Activated CD8-positive, alpha-beta memory T cell treated with anti-CD3 and anti-CD28 coated beads for 1 hour (primary cell): ENCODE measurements at places on chromosomes 7 and 10.

DNA sequence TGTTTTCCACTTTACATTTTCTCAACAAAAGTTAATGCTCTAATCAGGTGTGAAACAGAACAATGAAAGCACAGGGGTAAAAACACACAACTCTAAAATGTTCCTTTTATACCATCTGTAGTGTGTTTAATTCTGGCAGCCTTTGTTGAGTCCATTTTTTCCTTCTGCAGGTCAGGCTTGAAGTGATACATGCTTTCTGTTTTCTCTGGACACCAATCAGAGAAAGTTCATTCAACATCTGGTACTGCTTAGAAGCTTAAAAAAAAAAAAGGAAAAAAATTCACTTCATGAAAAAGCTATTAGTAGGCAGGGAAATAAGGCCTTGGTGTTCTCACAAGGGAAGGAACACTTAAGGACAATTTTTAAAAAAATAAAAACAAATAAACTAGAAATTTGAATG is 231.3 kb upstream of the RHOBTB1 start:
- no peak for DNase-seq

GRCh38 chr7:151794508-151795167 is 82.3 kb downstream of the PRKAG2 start:
- no peak for DNase-seq

GRCh38 chr10:44195112-44196007 is 189.5 kb downstream of the CXCL12 start:
- DNase-seq: no peak

DNA sequence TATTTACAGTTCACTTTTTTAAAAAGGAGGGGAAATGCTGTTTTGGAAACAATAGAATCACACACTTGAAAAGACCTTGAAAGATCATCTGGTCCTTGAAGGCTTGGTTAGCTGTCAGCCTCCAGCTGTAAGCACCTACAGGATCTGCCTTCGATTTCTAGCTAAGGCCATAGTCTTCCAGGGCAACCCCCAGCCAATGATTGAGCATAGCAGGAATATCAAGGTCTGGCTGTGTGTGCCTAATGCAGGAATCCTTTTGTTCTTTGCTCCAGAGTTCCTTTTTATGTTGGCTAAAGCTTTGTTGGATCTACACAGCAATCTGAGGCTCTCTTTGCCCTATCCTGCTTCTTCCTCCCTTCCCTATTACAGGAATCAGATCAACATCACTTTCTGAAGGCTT is 5.2 kb upstream of the YAE1 start:
- no peak for DNase-seq

DNA sequence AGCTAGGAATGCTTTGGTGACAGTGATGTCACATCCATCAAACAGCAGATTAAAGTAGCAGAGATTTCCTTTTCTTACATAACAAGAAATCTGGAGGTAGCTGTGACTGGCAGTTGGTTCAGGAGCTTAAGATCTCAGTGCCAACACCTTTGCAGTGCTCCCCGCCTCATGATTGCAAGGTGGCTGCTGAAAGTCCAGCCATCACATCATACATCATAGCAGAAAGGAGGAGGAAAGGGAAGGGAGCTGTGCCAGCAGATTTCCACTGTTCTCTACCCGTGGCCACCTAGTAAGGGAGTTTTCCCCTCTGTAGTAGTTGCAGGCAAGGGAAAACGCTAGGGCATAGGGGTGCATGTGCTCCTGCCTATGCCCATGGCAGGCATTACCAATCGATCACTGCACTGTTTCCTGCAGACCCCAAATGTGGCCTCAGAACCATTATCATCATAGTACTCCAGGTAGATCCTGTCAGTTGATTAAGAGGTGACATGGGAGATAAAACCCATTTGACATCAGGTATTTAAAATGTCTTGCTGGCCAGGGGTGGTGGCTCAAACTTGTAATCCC is 57.9 kb upstream of the GTF2IRD1 start:
- DNase-seq: no peak

DNA sequence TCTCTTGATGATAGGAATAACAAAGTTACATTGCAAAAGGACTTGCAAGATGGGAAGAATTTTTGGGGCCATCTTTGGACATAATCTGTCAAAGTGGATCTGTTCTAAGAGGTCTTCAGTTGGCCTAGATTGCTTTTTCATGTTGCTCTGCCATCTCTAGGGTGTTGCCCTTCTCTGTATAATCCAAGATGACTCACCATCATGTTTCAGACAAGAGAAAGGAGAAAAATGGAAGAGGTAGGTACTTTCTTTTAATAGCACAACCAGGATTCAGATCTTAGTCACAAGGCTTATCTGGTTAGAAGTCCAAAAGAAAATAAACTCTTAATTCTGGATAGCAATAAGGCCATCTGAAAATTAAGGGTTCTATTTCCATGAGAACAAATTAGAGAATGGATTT is 38.7 kb upstream of the FOXP2 start:
- no peak for DNase-seq

DNA sequence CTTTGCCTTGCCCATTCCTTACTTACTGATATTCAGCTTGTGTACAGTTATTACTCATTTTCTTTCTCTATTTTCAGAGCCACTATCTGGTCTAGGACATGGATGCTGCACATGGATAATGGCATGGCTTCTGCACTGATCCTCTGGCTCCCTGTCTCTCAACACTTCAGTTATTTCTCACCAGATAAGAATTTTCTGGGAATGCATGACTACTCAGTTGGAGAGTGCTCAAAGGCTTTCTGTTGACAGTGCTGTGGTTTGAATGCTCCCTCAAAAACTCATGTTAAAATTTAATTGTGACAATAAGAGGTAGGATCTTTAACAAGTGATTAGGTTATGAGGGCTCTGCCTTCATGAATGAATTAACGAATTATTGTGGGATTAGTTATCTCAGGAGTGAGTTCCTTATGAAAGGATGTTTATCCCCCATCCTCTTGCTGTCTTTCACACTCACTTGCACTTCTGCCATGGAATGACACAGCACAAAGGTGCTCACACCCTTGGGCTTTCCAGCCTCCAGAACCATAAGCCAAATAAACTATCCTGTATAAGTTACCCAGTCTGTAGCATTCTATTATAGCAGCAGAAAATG is 16.1 kb upstream of the PIK3CG start:
- no peak for DNase-seq

DNA sequence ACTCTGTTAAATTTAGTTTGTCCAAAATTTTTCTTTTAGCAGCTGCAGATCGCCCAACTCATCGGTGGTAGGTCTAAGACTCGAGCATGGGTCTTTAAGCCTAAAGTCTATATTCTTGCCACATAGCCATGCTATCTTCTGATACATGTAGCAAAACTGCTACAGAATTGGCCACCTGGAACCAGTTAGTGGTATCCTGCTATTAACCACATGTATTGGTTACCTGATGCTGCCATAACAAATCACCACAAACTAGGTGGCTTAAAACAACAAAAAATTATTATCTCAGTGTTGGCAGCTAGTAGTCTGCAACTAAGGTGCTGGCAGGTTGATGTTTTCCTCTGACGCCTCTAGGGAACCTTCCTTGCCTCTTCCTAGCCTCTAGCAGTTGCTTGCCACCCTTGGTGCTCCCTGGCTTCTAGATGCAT is 96.7 kb upstream of the PIK3CG start:
- DNase-seq: no peak

- DNase-seq: no peak
These were observed 180.2 kb downstream of the PRKCQ start for GRCh38 chr10:6399879-6400278.
